Gastrocnemius medialis (tissue), 4 donors: ENCODE measurements at places on chromosomes 16 and 17. TPM values are rescaled to one million over a fixed set of nuclear protein-coding genes. Genes with fewer than 3 reads are reported as not detected.

OR2C1 gene
- total RNA-seq = not detected

DNA sequence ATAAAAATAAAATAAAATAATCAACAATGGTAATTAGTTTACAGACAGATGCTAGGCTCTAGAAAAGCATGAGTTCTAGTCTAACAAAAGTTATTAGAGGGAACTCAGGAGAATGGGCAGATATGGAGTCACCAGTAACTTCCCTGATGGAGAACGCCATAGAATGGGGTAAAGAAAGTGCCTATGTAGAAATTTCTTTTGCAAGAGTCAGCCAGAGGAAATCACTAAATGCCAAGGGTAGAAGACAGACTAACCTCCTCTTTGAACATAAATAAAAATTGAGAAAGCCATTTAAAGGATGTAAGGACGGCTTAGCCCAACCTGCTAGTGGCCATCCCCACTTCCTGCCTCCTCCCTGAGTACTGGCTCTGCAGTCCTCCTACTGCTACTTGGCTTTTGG lies 141.6 kb downstream of the VPS53 start:
- DNase-seq = no peak

DNA sequence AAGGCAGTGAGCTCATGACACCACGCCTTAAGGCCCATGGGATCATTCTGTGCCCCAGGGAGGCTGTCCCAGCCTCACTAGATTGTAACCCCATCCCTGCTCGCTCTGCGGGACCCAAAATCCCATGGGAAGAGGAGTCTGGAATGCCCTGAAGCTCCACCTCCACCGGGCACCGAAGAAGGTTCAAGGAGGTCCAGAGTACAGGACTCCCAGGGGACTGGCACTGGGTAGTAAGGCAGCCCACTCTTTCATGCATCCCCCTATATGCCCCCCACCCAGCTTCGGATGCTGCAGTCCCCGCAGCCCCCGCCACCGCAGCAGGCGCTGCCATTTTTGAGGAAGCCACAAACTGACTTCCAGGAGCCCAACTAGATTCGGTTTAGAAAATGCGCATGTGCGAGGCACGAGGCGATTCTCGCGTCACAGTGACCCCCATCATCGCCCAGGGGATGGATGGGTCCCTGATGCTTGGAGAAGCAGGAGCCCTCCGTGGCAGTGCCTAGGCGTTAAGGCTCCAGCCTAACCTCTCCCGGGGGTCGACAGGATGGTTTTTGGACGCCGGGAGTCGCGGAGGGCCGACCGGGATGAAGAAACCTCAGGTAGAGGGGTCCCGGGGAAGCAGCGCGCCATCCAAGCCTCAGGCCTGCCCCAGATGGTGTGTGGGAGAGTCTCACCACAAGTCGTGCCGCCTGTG lies 1681.0 kb downstream of the TP53TG3F start:
- DNase-seq = no peak

KRT14 gene
- not detected for total RNA-seq

DNA sequence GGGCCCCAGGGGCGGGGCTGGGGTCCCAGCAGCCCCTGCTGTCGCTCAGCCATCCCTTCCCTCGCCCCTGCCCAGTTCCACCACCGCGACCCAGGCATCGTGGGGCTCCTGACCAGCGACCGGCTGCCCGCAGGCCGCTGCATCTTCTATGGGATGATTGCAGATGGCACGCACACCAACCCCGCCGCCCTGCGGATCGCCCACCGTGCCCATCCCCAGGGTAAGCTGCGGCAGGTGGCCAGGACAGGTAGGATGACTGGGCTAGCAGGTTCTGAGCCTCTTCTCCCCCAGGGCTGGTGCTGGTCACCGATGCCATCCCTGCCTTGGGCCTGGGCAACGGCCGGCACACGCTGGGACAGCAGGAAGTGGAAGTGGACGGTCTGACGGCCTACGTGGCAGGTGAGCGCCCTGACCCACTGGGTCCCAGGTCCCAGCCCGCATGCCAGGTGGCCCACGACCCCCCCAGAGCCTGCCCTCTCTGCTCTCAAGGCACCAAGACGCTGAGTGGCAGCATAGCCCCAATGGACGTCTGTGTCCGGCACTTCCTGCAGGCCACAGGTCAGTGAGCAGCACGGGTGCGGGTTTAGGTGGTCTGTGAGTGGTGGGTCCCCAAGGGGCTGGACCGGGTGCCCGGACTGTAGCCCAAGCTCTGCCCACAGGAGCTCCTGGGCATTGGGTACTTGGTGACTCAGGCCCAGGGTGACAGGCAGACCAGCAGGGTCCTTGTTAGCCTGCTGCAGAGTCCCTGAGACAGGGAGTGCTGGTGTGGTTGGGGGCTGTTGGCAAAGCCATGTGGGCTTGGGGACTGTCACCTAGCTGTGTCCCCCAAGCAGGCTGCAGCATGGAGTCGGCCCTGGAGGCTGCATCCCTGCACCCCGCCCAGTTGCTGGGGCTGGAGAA lies 2.8 kb downstream of the CEMP1 start:
- DNase-seq = no peak

DNA sequence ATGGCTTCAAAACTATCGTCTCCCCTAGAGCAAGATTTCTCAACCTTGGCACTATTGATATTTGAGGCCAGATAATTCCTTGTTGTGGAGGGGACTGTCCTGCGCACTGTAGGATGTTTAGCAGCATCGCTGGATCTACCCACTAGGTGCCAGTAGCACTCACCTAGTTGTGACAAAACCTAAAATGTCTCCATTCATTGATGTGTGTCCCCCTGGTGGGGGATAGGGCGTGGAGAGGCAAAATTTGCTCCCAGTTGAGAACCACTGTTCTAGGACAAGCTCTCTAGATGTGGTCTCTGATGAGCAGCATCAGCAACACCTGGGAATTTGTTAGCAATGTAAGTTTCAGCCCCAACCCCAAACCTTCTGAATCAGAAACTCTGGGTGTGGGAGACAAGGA lies 259.0 kb downstream of the XYLT1 start:
- no peak for DNase-seq
